Nucleus accumbens (tissue), 56 donors: ENCODE measurements at places on chromosomes 6 and 20.

DNA sequence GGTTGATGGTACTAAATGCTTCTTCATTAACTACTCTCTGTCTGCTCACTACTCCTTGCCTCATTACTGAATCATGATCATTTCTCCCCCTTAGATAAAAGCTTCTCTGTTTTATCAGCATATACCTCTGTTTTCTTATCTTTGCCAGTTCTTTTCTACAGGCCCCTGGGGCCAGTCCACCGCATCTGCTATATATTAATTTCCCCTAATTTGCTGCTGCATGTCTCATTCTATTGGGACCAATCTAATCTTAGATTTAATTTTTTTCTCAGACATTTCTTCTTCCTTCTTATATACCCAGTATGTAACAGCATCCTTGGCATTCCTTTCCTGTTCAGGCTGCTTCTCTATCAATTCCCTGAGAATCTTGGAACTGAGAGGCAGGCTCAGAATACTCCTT lies 51.2 kb downstream of the GRIK2 start:
- no peak for DNase-seq

DNA sequence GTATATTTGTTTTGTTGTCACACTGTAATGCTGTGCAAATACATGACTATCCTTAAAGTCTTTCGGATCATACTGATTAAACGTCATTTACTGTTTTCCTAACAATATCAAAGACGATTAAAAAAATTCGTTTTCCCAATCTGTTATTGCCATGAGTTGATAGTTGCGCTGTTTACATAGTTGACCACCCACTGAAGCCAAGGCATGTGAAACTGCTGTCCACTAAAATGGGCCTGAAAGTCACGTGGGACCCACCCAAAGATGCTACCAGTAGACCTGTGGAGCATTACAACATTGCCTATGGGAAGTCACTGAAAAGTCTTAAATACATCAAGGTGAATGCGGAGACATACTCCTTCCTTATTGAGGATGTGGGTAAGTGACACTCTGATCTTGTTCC lies 28.1 kb downstream of the FNDC1 start:
- no peak for DNase-seq

- no peak for DNase-seq
Measured at GRCh38 chr6:32087574-32088486, 21.3 kb downstream of the TNXB start.

DNA sequence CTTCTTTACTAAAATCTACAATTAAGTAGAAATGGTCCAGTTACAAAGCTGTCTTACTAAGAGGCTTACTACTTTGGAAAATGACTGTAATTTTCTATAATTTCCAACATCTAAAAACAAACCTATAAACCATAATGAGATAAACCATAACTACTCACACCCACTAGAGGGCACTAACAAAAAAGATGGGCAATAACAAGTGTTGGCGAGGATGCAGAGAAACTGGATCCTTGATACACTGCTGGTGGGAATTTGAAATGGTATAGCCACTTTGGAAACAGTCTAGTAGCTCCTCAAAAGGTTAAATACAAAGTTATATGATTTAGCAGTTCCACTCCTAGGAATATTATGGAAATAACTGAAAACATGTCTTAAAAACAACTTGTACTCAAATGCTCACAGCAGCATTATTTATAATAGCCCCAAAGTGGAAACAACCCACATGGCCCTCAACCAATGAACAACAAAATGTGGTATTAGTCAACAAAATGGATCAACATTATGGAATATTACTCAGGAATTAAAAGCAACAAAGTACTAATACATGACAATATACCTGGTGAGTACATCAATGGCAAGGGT lies 50.6 kb downstream of the GJA10 start:
- DNase-seq = no peak

DNA sequence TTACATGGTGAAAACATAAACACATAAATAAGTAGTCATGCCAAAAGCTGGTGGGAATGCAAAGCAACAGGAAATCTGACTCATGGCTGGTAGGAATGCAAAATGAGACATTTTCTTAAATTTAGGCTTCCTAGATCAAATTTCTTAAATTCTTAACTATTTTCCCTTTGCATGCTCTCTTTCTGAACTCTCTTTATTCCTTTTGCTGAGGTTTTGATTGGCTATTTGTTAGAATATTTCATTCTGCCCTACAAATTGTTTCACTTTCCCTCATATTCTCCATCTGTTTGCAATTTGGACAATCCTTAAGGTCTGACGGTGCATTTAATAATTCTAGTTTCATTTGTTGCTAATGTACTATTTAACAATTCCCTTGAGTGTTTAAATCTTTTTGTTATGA lies 437.5 kb upstream of the RGS17 start:
- no peak for DNase-seq

- DNase-seq = no peak
Measured at GRCh38 chr6:134744301-134744700, 205.6 kb downstream of the ALDH8A1 start.

DNA sequence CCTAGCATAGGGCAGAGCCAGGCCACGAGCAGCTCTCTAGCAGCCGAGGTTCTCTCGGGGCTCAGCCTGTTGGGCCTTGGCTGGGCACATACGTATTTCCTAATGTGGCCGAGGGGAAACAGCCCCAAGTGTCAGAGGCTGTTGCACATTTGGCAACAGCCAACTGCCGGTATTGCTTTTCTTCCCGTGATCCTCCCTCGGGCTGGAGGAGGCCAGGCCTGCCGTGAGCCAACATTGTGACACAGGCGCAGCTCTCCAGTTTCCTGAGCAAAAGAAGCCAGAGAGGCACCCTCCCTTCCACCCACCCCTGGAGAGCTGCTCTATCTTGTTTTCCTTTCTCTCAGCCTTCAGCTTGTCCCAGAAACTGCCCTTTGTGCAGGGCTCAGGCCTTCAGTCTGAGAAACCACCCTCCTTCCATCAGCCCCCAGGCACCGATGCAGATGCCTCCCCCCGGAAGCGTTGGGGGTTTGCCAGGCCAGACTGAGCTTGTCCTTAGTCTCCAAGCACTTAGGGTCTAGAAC lies 5.1 kb upstream of the BPI start:
- peak; percentile 44 for DNase-seq

- no peak for DNase-seq
Measured at GRCh38 chr6:16204653-16205376, 33.6 kb upstream of the GMPR start.

DNA sequence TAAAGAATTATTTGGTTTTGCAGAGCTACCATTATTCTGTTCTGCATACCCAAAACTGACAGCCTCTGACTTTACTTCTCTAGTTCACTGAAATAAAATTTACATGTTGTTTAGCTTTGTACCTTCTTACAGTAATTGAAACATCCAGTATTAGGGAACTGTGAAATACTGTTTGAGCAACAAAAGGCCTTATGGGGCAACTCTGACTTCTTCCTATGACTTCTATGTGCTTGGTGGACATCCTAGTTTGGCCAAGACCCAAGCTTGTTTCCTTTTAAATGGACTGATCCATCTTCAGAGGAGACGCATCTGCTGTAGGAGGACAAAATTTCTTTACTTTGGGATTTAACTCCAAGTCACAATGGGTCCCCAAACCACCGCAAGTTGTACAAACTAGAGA lies 44.7 kb downstream of the NR2E1 start:
- DNase-seq = no peak

DNA sequence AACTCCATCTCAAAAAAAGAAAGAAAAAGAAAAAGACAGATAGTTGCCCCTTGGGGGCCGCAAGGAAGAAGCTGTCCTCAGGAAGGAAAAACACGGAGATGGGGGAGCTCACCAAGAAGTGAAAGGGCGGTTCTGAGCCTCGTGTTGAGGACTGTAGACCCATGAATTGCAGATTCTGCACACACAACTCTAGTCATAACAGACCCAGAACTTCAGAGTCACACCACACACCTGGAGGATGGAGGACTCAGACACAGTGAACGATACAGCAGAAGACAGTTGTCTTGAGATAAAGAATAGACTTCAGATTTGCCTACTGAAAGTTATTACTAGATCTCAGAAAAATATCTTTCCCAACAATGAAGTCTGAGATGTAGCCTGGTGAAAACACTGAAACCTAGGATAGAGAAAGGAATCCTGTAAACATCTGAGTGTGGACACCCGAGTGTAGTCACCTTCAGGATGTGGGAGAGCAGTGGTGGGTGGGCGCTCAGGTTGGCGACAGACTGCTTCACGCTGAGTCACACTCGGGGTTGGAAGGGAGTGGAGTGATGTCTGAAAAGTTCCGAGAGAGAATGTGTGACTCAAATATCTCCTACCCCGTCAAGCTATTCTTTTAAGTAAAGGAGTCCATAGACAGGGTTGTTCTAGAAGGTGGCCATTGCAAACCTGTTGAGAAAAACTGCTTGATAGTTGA lies 88.1 kb downstream of the MAP3K4 start:
- DNase-seq = no peak

DNA sequence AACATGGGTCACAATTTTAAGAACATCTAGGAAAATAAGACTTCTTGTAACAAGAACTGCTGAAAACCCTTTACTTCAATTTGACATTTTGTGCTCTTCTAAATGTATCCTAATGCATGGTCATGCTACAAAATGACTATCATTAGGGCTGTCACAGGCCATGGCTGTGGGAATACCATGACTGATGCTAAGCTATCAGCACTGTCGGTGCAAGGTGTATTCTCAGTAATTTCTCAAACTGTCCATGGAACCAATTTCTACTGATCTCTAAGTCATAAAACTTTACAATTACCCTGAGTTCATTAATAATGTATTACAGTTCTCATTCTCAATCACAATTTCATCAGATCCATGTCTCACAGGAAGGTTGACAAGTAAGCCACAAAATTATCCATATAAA lies 625.3 kb downstream of the EYS start:
- DNase-seq = no peak

- no peak for DNase-seq
Measured at GRCh38 chr6:17490724-17491123, 97.3 kb downstream of the CAP2 start.

- DNase-seq = no peak
Measured at GRCh38 chr20:64051561-64052325, 2.3 kb upstream of the SOX18 start.

- DNase-seq = no peak
Measured at GRCh38 chr6:70849348-70850069, 107.4 kb downstream of the B3GAT2 start.

GRCh38 chr6:106829451-106829850 lies 145.1 kb downstream of the CD24 start:
- no peak for DNase-seq

DNA sequence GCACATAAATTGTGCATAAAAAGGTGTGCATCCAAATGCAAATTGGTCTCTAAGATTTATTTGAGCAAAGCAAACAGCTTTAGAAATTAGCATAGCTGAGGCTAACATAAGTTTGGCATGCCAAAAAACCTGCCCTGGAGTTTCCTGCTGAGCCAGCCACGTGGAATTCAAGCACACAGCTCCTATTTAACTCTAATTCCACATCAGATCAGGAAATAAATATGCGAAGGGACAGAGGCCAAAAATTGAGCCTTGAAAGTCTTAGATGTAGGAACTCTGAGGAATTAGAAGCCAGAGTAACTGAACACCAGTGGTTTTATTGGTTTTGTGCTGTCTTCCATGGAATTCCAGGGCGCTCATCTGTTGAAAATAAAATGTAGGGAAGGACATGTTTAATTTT lies 19.6 kb downstream of the SOBP start:
- DNase-seq = no peak

DNA sequence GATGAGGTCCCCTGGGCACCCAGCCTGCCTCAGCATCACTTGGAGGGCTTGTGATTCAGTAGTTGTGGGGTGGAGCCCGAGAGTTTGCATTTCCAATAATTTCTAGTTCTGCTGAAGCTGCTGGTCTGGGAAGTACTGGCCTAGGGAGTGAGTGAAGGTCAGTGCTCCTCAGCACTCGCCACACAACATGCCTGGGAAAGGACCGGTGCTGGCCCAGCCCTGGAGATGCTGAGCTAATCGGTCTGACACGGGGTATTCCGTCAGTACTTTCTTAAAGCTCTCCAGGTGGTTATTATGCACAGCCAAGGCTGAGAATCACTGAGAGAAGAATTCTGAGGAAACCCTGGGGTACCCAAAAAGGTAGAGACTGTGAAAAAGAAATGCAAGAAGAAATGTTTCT lies 228.2 kb downstream of the TMEM242 start:
- DNase-seq = no peak

DNA sequence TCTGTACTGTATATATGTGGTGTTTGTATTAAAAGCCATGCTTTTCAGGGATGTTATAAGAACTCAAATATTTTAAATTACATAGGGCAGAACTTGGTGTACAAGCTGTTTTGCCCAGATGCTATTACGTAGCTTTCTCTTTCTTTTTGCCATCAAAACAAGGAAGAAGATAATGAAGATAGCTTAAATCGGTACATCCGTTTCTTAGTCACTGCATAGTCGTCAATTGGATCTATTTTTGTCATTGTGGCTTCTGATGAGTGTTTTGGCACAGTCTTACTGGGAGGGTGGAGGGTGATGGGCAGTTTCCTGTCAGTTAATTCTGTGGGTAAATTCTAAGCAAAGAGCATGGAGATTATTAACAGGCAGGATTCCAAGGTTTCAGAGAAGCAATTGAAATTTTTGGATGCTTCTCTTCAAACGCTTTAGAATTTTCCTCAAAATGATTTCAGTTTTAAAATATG lies 649.1 kb upstream of the GJE1 start:
- no peak for DNase-seq

GRCh38 chr6:4550227-4550597 lies 226.0 kb upstream of the CDYL start:
- no peak for DNase-seq

GRCh38 chr6:163419413-163420288 lies 5.1 kb downstream of the QKI start:
- no peak for DNase-seq

GRCh38 chr6:89311853-89312531 lies 3.1 kb downstream of the GABRR2 start:
- peak; percentile 45 for DNase-seq

- DNase-seq = no peak
Measured at GRCh38 chr6:87875781-87876180, 171.9 kb upstream of the SPACA1 start.

- DNase-seq = no peak
Measured at GRCh38 chr6:81938014-81938856, 185.8 kb upstream of the TENT5A start.
